Stimulated activated CD4-positive, alpha-beta T cell treated with anti-CD3 and anti-CD28 coated beads, TNF-alpha, amount 100 ng/mL, for 24 hours (primary cell): ENCODE measurements at places on chromosomes 13 and 19.

- no peak for DNase-seq
These were observed 20.8 kb downstream of the ZC3H13 start for GRCh38 chr13:46031581-46032263.

DNA sequence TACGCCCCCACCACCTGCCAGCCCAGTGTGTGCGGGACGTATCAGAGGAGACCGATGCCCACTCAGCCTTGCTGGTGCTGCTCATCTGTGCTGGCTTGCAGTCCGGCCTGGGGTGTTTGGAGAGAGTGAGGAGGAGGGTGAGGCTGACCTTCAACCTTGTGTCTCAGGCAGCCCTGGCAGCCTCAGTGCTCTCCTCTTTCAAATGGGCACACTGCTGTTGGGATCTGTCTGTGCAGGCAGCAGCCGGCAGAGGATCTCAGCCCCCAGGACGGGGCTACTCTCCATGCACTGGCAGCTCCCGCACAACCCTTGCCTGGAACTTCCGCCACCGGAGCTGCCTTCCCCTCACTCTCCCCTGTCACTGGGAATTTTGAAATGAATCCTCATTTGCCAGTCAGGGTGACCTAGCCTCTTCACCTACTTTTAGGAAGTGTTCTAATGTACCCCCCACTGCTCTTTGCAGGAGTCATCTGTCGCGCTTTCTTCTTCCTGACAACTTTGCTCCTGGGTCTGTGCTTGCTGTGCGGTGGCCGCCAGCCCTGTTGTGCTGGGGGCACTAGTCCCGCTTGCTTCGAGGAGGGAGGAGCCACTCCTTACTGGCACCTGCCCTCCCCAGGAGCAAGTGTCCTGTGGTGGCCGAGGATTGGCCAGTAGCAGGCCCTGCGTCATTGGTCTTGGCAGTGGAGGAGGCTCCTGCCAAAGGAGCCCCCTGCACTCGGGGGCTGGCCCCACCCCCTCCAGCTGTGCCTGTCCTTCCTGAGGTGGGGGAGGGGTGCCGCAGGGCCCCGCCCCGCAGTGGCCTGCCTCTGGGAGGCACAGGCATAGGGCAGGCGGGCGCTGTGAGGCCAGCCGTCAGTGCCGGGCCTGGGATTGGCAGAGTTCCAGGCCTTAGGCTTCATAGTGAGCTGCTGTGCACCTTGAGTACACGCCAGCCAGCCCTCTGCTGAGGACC lies 53.4 kb downstream of the TSSK6 start:
- DNase-seq: no peak

DNA sequence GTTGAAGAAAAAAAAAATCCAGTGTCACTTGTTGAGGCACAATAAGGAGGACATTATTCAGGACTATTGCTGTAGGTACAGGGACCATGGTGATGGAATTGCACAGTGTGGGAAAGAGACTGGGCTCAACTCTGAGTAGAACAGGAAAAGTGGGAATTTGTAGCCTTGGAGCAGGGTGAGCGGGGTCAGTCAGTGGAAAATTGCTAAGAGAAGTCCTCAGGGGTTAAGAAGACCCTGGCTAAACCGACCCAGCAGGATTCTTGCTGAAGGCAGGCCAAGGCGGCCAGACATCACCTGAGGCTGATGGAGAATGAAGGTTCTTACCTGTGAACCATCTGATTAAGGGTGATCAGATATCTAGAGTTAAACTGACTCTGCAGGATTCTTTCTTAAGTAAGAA lies 12.5 kb downstream of the LAIR2 start:
- no peak for DNase-seq

DNA sequence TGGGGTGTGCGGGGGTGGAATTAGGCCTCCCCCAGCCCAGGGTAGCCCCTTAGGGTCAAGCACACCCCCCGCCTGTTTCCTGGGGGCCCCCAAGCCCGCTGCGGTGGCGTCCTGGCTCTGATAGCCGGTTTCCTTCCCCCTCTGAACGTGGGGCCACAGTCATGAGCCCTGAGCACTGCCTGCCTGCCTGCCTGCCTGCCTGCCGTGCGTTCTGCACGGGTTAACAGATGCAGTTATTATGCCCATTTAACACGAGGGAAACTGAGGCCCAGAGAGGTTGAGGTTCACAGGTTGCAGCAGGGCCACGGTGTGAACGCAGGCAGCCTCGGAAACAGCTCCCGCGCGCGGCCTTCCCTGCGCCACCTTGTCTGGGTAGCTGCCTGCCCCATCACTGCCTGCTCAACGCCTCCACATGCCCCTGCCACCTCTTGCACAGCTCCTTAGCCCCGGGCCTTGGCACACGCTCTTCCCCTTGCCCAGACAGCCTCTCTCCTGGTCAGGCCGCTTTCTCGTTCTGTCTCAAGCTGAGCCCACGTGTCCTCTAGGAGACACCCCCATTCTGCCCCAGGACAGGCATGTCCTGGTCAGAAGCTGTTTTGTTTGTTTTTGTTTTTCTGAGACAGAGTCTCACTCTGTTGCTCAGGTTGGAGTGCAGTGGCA lies 1.2 kb upstream of the GAMT start:
- no peak for DNase-seq

- DNase-seq: no peak
These were observed 12.5 kb downstream of the TM6SF2 start for GRCh38 chr19:19260417-19261214.

- no peak for DNase-seq
These were observed 297.0 kb downstream of the RBM26 start for GRCh38 chr13:79108914-79109643.

DNA sequence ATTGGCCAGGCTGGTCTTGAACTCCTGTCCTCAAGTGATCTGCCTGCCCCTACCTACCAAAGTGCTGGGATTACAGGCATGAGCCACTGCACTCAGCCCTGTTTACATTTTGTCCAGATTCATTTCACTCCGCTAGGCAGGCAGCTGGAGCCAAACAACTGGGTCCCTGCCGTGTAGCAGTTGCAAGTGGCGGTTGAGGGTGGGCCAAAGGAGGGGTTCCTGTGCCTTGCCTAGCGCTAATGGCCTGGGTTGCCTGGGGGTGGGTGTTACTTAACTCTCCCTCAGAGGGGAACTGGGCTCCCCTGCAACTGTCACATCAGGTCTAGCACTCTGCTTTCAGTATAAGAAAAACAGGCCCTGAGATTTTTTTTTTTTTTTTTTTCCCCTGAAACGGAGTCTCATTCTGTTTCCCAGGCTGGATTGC lies 7.4 kb downstream of the ACP5 start:
- no peak for DNase-seq

DNA sequence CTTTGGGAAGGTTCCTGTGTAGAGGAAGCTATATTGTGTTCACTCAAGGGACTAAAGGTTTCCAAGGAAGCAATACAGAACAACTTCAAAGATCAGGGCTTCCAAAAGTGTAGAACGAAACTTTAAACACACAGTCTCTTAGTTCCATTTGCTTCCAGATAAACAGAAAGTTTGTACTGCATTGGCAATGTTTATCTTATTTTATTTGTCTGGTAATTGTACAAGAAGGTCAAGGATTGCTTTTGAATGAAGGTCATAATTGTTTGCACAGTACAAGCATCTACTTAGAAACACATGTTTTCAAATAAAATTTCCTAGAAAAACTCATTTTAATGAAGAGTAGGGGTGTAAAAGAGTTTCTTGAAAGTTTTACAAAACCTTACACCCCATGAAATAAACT lies 712.7 kb upstream of the SGCG start:
- DNase-seq: no peak

- peak; percentile 57 for DNase-seq
These were observed 1.1 kb upstream of the WBP4 start for GRCh38 chr13:41060082-41060723.

GRCh38 chr13:98487522-98487921 lies 89.4 kb downstream of the STK24 start:
- DNase-seq: no peak

DNA sequence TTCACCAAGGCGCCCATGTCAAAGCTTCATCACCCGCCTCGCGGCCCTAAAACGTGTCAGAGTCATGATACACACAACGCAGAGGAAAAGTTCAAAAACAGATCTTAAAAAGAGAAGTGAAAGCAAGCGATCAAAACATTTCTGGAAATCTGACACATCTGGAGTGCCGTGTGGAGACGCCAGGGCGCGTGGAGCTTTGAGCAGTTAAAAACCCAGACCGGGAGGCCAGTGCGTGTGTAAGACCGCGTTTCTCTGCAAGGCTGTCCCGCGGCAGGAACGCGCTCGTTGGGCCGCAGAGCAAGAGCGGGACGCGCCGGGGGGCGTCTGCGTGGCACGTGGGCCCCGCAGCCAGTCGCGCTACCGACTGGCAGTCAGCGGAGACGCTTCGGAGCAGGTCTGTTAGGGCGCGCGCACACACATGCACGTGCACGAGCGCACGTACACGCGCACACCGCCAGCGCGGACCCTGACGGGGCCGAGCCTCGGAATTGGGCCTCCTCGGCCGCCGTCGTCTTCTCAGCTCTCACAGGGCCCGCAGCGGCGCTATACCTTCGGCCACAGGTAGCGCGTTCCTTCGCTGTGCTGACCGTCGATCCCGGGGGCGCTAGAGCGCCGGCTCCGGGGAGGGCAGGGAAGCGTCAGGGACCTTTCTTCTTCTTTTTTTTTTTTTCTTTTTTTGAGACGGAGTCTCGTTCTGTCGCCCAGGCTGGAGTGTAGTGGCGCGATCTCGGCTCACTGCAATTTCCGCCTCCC lies 35.8 kb downstream of the RNF6 start:
- DNase-seq: peak; percentile 78

DNA sequence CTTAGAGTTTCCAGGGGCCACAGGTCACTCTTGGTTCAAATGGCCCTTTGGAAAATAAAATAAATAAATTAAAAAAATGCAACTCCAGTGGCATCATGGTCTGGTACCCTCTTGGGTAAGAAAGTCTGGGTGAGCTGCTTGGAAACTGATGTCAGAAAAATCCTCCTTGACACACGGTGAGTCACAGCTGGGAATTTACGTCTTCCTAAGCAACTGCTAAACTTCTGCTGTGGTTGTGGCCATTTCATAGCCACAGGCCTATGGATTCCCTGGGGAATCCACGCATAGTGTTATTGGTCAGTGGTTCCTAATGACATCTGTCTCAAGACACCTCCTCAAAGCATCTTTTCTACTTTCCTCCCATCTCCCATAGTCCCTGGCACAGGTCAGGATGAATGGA lies 220.8 kb downstream of the COG6 start:
- DNase-seq: no peak

DNA sequence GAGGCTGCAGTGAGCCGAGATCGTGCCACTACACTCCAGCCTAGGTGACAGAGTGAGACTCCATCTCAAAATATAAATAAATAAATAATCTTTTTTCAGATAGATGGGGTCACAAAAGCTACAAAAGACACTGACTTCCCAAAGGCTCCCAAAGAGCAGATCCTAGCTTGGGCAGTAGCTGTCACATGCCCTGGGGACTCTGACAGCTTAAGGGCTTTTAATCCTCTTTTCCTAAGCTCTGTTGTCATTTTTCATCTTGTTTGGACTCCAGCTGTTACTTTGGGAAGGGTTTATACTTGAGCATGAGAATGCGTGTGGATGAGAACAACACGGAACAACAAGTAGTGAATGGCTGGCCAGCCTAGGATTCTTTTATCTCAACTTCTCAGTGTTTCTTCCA lies 231.7 kb downstream of the MZT1 start:
- no peak for DNase-seq

- DNase-seq: no peak
These were observed 4.7 kb upstream of the FLT1 start for GRCh38 chr13:28499609-28500008.

DNA sequence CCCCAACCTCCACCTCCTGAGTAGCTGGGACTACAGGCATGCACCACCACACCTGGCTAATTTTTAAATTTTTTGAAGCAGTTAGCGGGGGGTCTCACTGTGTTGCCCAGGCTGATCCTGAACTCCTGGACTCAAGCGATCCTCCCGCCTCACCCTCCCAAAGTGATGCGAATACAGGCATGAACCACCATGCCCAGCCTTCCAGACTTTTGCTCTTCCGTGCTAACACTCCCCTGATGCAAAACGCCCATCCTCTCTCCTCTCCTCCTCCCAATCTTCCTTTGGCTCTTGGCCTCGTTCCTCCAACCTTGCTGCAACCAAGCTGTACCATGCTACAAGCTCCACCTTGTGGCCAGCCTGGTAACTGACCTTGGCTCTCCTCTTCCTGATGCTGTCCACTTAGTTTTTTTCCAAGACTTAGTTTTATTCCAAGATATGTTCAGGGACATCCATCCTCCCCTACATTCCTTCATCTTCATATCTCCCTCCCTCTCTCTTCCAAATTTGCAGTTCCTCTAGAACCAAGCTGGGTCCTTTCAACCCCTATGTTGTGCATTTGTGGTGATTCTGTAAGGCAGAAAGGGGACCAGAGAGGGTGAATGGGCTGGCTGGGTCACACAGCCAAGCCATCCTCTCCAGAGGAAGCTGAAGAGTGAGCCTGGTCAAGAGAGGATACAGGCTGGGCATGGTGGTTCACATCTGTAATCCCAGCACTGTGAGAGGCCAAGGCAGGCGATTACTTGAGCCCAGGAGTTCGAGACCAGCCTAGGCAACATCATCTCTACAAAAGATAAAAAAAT lies 32.8 kb downstream of the TINCR start:
- DNase-seq: no peak

DNA sequence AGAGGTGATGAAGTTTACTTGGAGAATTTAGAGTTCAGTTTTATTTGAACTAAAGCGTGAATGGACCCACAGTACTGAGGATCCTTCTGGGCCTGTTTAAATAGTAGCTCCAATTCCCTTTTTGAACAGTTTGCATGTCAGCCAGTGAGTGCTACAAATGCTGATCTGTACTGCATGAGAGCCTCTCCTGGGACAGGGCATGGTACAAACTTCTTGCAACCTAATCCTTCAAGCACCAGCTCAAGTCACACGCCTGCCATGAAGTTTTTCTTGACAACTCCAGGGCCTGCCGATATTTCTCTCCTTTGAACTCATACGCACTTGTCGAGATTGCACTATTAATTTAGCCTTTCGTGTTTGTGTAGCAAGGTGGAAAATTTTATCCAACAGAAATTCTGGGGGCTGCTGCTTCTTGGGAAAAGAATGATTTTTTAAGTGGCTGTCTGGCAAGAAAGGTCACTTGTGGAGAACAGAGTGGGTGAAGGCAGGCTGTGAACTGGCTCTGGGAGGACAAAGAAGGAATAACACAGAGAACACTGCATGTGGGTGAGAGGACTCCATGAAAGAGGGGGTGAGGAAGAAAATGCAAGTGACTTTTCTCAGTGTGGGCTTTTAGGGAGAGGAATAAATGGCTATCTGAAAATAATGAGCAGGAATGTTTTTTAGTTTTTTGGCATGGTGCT lies 192.5 kb downstream of the NDFIP2 start:
- DNase-seq: no peak

GRCh38 chr13:65488606-65489005 lies 1741.5 kb downstream of the PCDH9 start:
- DNase-seq: no peak

DNA sequence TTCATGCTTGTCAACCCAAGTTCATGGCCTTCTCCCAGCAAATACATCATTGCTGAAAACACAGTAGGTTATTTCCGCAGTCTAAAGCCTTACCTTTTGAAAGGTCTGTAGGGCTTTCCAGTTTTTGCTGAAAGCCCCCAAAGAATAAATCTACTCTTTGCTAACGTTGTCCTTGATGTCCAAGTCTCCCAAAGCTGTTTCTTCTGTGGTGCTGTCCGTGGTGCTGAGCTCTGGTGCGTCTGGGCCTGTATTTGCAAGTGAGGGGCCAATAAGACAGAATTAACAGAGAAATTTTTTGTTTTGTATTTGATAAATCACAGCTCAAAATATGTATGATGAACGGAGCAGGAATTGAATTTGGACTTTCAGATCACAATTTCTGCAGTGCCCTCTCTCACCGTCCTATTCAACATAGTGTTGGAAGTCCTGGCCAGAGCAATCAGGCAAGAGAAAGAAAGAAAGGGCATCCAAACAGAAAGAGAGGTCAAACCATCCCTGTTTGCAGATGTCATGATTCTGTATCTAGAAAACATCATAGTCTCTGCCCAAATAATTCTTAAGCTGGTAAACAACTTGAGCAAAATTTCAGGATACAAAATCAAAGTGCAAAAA lies 9.8 kb upstream of the LGALS16 start:
- no peak for DNase-seq
